Fibroblast of the aortic adventitia (primary cell): ENCODE measurements at places on chromosomes 2 and 18. TPM values are rescaled to one million over a fixed set of nuclear protein-coding genes. Genes with fewer than 3 reads are reported as not detected.

Gene IL36G
- total RNA-seq = not detected in 2 replicates

Gene CDK15
- 4.5 and 7.0 TPM in 2 replicates for total RNA-seq

Gene GDF7
- under 0.01 TPM in 1 of 2 replicates, not detected in the other for total RNA-seq

Gene AKAIN1
- total RNA-seq = not detected in 2 replicates

Gene CFAP221
- total RNA-seq = not detected in 2 replicates

Gene ALPP
- total RNA-seq = not detected in 2 replicates
